ENCODE measurements at places on chromosomes 3 and 15.

- DNase-seq = no peak
Observed at GRCh38 chr3:116050311-116050915, 394.9 kb downstream of the LSAMP start.

DNA sequence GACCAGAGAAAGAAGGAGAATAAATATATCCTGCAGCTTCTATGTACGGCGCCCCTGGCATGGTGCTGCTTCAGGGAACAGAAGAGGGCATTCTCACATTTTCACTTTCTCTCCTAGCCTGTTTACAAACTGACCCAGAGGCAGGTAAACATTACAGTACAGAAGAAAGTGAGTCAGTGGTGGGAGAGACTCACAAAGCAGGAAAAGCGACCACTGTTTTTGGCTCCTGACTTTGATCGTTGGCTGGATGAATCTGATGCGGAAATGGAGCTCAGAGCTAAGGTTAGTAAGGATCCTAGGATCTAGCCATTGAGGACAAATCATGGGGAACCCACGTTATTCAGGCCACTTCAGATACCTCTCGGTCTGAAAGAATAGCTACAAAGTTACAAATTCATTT is 26.4 kb downstream of the HACD3 start:
- no peak for DNase-seq

- DNase-seq = no peak
Observed at GRCh38 chr3:9917820-9918219, 922 bp downstream of the IL17RC start.

- DNase-seq = no peak
Observed at GRCh38 chr15:68503791-68504680, 72.1 kb upstream of the ITGA11 start.

DNA sequence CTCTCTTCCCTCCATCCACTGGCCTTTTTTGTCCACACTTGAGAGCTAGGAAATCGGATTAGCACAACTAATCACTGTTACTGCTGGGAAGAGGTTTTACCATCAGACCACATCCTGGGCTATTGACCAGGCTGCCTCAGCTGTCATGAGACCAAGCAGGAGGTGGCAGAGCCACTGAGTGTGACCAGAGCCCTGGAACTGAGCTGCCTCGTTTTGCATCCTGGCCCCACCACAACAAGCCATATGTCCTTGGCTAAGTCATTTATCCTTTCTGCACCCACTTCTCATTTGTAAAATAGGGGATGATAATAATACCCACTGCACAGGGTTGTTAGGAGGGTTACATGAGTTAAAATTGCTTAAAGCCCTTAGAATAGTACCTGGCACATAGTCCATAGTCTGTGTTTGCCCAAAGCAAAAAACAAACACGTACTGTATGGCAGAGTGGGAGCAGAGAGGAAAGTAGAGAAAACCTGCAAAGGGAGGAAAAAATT is 34.1 kb downstream of the TMEM158 start:
- DNase-seq = no peak

- DNase-seq = no peak
Observed at GRCh38 chr15:62752657-62753517, 289.7 kb upstream of the TPM1 start.

- no peak for DNase-seq
Observed at GRCh38 chr3:141905129-141905528, 28.7 kb downstream of the ATP1B3 start.

- DNase-seq = no peak
Observed at GRCh38 chr3:116663161-116664110, 46.1 kb upstream of the TUSC7 start.

DNA sequence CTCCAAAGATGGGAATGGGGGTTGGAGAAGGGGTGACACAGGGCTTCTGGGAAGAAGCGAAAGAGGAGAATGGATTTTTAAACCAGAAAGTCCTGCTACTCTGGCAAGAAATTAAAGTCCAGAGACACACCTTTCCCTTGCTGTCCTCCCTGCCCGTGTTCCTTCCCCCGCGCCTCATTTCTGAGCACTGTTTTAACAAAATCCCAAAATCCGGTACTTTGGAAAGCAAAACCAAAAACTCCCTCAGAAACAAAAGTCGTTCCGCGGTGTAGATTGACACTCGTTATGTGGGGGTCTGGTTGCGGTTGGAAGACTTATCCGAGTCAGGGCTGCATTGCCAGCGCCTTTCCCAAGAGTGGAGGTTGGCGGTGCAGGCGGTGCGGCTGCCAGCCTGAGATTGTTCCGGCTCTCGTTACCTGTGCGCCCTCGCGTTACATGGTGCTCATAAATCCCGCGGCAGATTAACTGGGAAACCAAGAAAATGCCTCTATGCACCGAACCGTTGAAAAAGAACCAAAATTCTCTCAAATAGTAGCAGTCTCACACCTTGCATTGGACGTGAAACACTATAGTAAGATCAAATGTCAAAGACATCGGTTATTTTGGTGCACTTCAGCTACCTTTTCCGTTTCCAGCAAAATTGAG is 217.7 kb downstream of the MEIS2 start:
- DNase-seq = no peak

DNA sequence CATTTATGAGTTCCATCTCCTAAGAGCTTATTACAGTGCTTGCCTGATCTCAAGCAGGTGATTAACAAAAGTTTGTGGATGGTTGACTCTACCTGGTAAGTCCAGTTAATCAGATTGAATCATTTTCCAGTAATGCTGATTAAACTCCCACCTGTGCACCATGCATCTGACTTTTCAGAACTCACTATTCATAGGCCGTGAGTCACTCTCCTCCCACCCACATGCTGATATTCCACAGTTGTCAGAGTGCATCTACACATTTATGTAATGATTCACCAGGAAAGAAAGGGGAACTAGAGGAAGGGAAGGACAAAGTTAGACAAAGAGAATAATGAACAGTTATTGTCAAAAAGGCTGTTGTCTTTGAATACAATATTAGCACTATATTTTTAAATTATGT is 106.2 kb upstream of the UBE3A start:
- no peak for DNase-seq

GRCh38 chr3:182490596-182491491 is 302.5 kb upstream of the ATP11B start:
- DNase-seq = no peak

- no peak for DNase-seq
Observed at GRCh38 chr15:36039996-36040572, 494.1 kb upstream of the DPH6 start.

Data from iPS DF 19.7 (cell line).